Natural killer cell treated with Interleukin-12 subunit alpha and Interleukin-12 subunit beta and Interleukin-15 and Interleukin-18, amount 100 ng/mL, for 72 hours (primary cell): ENCODE measurements at places on chromosomes 1 and 21.
A peak's percentile ranks its signal among the peaks of the same experiment; 100 is the strongest.

- no peak for DNase-seq
Measured at GRCh38 chr1:98924977-98925376, 79.7 kb downstream of the PLPPR5 start.

DNA sequence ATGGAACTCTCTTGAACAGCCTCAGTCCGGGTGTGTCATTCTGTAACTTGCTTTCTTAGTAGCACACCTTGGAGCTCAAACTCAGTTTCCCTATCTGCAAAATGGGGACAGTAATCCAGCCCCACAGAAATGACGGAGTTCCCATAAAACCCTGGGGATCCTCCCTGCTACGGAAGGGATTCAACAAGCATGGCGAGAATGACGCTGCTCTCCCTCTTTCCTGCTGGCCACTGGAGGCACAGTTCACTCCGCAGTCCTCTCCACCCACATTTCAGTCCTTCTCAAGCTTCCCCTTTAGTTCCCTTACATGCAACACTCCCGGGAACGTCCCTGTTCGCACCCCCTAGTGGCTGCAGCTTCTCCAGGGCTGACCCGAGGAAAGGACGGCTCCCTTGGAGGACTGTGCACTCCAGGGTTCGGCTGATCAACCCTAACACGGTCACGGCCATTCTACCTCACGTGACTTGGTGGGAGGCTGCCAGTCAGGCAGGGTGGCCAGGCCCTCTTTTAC is 20.6 kb downstream of the RUNX3 start:
- peak; percentile 59 for DNase-seq

DNA sequence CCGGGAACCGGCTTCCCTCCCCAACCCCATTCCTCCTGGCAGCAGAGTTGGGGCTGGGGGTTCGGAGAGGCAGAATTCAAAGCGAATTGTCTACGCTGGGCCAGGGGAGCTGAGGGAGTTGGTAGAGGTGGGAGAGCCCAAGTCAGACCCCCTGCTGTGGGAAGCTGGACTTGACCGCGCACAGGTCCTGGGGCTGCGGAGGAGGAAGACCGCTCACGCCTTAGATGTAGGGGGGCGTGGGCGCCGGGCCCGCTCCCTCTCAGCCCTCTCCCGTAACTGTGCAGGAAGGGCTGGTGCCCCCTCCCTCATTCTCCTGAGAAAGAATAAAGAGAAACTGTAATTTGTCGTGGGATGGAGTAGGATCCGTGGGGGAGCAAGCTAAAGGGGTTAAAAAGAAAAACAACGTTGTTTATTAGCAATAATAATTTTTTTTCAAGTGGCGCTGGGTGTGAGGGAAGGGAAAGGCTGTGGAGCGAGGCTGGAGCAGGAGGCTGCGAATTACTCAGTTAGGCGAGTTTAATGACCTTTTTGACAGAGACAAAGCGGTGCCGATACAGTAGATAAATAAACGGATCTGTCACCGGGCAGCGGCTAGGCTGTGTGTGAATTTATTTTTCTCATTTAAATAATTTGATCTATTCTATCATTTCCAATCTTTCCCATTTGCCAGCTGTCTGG is 838 bp upstream of the GRIK3 start:
- DNase-seq: no peak

DNA sequence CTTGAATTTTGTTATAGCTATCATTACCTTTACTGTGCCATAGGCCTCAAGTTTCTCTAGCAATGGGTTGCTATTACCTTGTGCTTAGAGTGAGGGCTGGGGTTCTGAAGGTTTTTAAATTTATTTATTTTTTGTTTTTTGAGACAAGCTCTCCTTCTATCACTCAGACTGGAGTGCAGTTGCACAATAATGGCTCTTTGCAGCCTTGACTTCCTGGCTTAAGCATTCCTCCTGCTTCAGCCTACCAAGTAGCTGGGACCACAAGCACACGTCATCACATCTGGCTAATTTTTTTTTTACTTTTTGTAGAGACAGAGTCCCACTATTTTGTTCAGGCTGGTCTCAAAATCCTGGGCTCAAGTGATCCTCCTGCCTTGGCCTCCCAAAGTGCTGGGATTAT is 41.5 kb downstream of the SNX27 start:
- DNase-seq: no peak

- no peak for DNase-seq
Measured at GRCh38 chr21:44459712-44460440, 4.6 kb downstream of the LRRC3 start.

- no peak for DNase-seq
Measured at GRCh38 chr1:58932859-58933598, 149.2 kb upstream of the JUN start.

GRCh38 chr1:102498929-102499328 is 502.2 kb upstream of the OLFM3 start:
- DNase-seq: no peak
